ENCODE measurements at places on chromosomes 5 and 9.

GRCh38 chr9:128304136-128304970 is 17.9 kb downstream of the TRUB2 start:
- no peak for DNase-seq

DNA sequence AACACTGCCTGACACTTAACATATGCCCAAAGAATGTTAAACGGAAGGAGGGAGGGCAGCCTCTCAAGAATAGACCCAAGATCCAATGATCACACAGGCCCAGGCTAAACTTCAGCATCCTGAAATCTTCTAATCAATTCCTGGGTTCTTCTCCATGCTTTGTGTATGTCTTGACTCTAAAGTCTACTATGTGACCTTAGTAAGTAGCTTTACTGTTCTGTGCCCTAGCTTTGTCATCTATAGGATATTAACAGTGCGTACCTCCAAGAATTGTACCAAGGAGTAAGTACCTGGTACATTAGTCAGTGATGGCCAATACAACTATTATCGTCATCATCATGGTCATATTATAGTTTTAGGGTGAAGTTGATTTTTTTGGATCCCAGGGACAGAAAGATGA is 96.6 kb downstream of the SGCD start:
- DNase-seq = no peak

DNA sequence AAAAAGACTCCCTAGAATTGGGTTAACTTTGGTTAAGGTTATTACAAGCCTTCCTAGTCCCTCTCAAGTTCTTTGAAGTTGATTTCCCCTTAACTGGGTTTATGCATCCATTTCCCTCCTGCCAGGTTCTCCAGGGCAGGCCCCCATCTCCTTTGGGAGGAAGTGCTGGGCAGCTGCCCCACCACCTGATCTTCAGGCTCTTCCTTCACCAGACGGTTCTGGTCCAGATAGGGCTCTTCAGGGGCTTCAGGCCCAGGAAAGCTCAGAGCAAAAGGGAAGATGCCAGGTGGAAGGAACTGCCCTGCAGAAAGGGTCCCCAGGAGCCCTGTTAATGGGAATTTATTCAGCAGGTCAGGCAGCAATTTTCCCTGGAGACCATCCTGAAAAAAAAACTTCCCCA is 2.1 kb downstream of the SMIM32 start:
- DNase-seq = no peak

- no peak for DNase-seq
These were observed 364.6 kb downstream of the NPR3 start for GRCh38 chr5:33075731-33076130.

DNA sequence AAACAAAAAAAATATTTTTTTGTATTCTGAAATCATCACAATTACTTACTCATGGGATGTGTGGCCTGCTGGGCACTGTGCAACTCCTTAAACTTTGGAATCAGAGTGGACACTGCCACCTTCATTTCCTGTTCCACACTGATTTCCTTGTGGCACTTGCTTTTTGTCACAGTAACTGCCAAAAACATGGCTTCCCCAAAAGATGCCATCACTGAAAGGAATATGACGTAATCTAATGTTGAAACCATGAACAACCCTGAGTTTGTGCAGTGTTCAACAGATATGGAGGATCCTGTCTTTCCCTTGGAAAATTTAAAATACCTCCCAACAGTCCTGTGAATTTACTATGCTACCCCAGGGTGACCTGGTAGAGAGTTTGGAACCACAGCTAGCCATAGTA is 12.6 kb upstream of the IL12B start:
- DNase-seq = no peak

DNA sequence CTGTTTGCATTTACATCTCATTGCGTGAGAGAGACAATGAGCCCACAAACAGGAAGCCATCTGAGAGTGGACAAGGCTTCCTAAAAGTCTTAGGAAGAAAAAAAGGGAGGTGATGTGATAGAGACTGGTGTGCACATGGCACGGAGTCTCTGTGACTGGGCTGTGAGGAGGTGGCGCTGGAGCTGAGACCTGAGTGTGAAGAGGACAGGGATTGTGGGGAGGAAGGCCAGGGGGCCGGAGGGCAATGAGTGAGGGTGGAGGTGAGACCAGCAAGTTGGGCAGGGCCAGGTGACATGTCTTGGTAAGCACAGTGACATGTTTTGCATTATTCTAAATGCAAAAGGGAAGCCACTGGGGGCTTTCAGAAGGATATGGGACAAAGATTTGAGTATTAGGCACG is 45.0 kb downstream of the TSPAN17 start:
- DNase-seq = no peak

- DNase-seq = no peak
These were observed 2.0 kb downstream of the QSOX2 start for GRCh38 chr9:136243631-136244030.

DNA sequence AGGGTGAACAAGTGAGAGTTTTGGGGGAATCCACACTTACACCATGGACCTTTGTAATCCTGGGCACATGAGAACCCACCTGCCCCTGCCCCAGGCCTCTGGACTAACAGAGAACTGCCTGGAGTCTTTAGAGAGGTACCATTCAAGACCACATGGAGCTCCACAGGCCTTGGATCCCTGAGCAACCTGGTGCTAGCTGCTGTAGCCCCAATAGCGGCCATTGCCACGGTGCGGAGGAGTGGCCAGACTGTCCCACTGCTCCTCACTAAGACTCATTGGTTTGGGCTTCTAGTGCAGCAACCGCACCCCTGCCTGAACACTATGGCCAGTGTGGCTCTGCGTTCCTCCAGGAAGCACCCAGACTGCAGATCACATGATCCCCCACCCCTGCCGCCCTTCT is 45.8 kb downstream of the OSMR start:
- no peak for DNase-seq

GRCh38 chr9:108835831-108836230 is 20.0 kb downstream of the ACTL7B start:
- no peak for DNase-seq

- no peak for DNase-seq
These were observed 92.6 kb downstream of the RASEF start for GRCh38 chr9:82970359-82970758.

- DNase-seq = no peak
These were observed 7.0 kb downstream of the STOM start for GRCh38 chr9:121362813-121363621.

- no peak for DNase-seq
These were observed 1456.4 kb upstream of the ACO1 start for GRCh38 chr9:30928045-30928444.

DNA sequence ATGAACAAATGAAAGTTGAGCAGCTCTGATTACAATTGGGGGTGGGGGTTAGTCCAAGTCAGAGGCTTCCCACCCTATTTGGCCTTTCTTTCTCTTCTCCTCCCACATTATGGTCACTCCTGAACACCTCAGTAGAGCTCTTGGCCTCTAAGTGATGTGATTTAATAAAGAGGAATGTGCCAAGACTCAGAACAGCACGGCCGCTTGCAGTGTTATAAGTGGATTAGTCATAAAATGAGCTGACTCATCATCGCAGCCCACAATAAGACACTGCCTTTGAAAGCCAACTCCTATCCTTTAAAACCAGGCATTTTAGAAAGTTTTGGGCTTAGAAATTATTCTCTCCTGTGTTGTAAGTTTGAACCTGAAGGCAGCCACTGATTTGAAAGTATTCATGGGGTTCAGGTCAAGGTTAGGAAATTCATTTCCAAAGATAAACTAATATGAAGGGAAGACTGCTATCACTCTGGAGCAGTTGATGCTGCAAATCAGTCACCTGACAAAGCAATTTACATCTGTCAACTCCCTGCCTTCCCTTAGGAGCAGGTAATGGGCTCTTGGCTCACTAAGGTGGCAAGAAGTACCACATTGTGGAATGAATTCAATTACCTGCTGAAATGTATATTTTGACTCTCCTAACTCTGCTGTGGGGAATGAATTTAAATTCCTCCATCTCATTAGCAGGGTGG is 283.6 kb upstream of the NMUR2 start:
- no peak for DNase-seq

DNA sequence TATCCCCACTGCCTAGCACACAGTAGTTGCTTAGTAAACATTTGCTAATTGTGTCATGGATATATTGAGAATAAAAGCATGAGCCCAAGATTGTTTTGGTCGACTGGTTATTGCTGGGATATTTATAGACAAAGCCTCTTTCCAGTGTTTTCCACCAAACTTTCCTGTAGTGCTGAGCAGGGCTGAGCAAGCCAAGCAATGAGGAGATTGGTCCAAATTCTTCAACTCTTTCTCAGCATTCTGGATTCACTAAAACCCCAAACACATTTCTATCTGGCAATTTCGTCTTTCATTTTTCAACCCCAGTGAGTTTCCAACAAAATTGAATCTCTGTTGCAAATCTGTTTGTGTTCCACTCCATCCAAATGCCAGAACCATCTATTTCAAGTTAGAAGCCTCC is 31.9 kb upstream of the TARS1 start:
- no peak for DNase-seq

- DNase-seq = no peak
These were observed 54.4 kb downstream of the DOCK2 start for GRCh38 chr5:169691471-169691870.

GRCh38 chr5:149849966-149850910 is 94.4 kb downstream of the PDE6A start:
- no peak for DNase-seq

DNA sequence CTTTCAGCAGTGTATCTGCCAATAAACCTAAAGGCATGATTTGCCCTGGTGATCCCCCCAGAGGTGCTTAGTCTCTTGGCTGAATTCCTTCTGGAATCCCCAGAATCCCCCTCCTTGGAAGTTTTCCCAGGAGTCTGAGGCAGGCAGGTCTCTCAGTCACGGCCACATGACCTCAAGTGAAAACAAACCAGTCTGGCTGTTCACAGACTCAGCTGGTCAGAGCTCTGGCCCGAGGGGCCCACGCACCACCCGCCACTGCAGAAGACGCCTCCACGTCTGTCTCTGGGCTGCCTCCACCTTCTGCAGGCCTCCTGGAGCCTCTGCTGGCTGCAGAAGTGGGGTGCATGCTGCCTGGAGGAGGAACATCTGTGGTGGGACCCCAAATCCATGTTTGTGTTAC is 52.5 kb downstream of the HRH2 start:
- DNase-seq = no peak

GRCh38 chr9:72564479-72565281 is 43.3 kb downstream of the TMC1 start:
- no peak for DNase-seq

- no peak for DNase-seq
These were observed 42.2 kb upstream of the SLC28A3 start for GRCh38 chr9:84382720-84383119.

DNA sequence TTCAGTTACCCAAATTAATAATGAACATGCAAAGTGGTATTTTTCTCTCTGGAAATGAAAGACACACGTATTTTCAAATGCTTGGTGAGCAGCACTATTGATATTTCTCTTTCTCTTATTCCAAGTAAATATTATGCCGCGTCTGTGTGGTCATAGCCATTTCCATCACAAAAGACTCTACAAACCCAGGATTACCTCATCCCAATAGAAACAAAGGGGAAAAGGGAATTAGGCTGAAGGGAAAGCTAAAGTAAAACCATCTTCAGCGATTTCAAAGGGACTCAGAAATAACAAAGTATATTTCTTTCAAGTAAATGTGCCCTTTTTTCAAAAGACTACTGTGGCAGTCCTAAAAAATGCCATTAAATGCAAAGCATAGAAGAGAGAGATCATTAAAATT is 62.0 kb upstream of the FST start:
- DNase-seq = no peak

GRCh38 chr9:121735793-121736770 is 84.6 kb downstream of the DAB2IP start:
- no peak for DNase-seq

GRCh38 chr9:26904671-26905070 is 12.1 kb upstream of the CAAP1 start:
- DNase-seq = no peak

- no peak for DNase-seq
These were observed 156.8 kb downstream of the NFIB start for GRCh38 chr9:14157191-14157590.

- no peak for DNase-seq
These were observed 104.2 kb upstream of the MVB12B start for GRCh38 chr9:126222363-126222834.

- DNase-seq = no peak
These were observed 354.4 kb downstream of the ADAMTS6 start for GRCh38 chr5:65127161-65127901.

- DNase-seq = no peak
These were observed 16.9 kb downstream of the ADAMTSL1 start for GRCh38 chr9:18490641-18491370.

- DNase-seq = no peak
These were observed 57.8 kb upstream of the CHD1 start for GRCh38 chr5:98986587-98986986.

GRCh38 chr9:83264315-83264714 is 201.4 kb upstream of the RASEF start:
- no peak for DNase-seq

- no peak for DNase-seq
These were observed 9.8 kb downstream of the TMEM245 start for GRCh38 chr9:109109967-109110328.

DNA sequence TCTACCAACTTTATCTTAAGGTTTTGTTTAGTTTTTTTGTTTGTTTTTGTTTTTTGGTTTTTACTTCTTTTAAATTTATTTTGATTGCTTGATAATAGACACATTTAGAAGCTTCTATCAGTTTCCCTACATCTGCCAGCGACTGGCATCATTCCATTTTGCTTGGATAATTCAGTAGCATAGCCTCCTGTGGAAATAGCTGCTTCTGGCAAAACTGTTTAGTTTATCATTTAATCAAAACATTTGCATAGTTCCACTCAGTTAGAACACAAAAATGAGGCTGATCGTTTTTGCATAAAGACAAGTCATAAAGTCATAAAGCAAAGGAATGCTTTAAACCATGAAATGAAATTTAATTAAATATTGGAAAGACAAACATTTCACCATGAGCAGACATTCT is 133.7 kb upstream of the NFIL3 start:
- DNase-seq = no peak

- DNase-seq = no peak
These were observed 5.0 kb downstream of the CMYA5 start for GRCh38 chr5:79694652-79695051.

DNA sequence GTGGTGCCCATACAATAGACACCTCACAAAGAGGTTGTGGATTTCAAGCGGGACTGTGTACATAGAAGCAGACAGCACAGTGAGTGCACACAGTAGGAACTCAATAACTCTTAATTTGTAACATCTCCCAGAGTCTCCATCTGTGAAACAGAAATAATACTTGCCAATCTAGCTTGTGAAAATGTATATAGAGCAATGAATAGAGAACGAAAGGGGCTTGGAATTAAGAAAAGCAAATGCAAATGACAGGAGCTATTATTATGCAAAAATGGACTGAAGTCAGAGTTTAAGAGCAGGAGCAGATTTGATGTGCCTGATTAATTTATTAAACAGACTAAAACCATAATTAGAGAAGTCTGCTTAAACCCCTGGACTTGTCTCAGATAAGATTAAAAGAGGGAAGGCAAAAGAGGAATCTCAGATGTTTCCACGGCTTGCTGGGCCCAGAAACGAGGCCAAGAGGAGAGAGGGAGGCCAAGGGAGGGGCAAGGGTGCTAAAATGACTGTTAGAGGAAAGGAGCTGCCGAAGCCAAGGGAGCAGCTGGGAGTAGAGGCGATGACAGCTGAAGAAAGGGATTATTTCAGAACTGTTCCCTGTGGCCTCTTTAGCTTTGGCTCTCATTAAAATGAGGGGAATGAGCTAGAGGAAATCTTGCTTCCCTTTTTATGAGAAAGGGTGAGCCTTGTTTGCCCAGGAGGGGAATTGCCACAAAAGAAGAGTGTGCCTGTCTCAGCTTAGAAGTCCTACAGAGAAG is 72.1 kb downstream of the FEM1C start:
- DNase-seq = no peak

Measured in GM12891 (cell line).